ENCODE measurements at places on chromosomes 5 and 9.

- no peak for DNase-seq
These were observed 3.2 kb upstream of the SLIT3 start for GRCh38 chr5:169304175-169304574.

DNA sequence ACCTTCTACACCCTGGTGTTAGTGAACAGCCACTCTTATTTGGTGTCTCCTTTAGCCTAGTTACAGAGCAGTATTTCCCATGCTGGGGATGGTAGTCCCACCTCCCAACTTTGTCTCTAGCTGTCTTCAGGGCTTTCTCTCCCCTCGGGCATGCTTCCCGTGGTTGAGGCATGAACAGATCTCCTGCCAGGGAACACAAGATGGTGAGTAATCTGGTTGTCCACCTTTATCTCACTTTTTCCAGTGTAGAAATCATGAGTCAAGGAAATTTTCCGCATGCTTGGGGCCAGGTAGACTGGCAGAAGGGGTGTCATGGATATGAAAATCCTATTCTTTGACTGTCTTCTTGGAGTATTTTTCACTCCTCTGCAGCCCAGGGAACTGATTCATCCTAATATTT is 532.9 kb downstream of the ANXA1 start:
- no peak for DNase-seq

- no peak for DNase-seq
These were observed 34.7 kb downstream of the COL27A1 start for GRCh38 chr9:114189823-114190562.

- DNase-seq, result no peak
These were observed 86.0 kb upstream of the FER start for GRCh38 chr5:108661590-108662219.

DNA sequence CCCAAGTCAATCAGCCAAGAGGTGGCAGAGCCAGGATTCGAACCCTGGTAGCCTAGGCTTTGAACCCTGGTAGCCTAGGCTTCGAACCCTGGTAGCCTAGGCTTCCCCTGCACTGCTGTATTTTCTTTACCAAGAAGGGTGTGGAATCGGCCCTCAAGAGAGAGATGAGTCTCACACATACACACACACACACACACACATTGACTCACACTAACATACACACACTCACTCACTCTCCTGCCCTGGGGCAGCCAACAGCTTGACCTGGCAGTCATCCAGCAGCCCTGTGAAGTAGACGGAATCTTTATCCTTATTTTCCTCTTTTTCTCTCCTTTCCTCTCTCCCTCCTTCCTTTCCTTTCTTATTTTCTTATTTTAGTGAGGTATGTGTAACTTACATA is 55.4 kb upstream of the RPL26L1 start:
- DNase-seq, result no peak

- DNase-seq, result no peak
These were observed 17.6 kb upstream of the UBE2D2 start for GRCh38 chr5:139543423-139543991.

- no peak for DNase-seq
These were observed 801.5 kb upstream of the DMAC1 start for GRCh38 chr9:8600914-8601680.

- DNase-seq, result no peak
These were observed 150.9 kb downstream of the BRINP1 start for GRCh38 chr9:119218293-119218692.

DNA sequence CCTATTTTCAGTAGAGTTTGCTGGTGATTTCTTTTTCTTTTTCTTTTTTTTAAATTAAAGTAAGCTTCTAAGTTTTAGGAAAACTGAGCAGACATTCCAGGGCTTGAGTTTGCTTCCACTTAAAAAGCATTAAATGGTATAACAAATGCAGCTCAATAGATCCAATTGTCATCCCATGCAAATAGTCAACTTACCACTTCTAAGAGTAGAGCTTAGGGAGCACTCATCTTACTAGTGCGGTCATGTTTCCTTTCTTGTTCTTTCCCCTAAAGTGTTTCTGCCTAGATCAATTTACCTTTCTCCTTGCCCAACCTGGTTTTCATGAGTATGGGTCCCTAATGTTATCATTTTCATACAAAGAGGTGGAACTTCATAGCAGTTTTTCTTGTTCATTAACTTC is 13.0 kb upstream of the CEP120 start:
- no peak for DNase-seq

DNA sequence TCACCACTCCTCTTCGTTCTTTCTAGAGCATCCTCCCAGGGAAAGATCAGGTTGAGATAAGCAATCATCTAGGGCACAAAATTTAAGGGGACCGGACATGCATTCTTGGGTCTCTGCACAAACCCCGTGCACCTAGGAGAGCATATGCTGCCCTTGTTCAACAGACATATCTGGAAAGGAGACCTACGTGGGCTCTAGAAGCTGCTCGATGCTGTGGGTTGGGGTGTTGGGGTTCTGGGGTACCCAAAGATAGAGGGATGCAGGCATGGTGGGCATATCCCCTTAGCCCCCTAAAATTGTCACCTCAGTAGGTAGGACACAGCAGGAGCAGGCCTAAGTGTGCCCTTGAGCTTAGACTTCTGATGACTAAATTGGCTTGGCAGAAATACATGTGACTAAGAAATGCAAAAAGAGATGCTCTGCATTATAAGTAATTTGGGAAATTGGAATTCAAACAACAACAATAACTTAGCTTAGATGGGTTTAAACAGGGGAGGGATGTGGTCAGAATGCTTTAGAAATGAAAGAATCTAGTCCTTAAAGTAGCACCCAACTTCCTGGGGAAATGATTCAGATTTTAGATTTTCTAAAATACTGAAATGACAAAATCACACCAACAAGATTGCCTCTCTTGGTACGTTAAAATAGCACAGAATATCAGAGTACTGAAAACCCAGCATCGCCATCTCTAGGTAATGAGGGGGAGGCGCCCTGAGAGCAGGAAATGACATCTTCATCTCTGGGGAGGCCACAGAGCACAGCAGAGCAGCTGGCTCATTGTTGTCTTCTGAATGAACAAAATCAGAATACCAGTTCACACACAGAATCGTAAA is 172.3 kb downstream of the GNA14 start:
- no peak for DNase-seq

DNA sequence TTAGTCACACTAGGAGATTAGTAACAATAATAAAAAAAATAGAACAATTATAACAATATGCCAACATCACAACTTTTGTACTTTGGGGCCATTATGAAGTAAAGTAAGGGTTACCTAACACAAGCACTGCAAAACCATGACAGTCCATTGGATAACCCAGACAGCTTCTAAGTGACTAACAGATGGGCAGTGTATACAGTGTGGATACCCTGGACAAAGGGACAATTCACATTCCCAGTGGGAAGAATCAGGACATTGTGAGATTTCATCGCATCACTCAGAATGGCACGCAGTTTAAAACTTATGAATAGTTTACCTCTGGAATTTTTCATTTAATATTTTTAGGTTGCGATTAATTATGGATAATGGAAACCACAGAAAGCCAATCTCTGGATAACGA is 45.6 kb upstream of the JADE2 start:
- no peak for DNase-seq

- no peak for DNase-seq
These were observed 398 bp downstream of the TOR1A start for GRCh38 chr9:129823542-129823934.

GRCh38 chr5:158643840-158644239 is 455.9 kb downstream of the EBF1 start:
- no peak for DNase-seq

GRCh38 chr9:108012886-108013665 is 523.5 kb upstream of the KLF4 start:
- no peak for DNase-seq

GRCh38 chr5:78361631-78361993 is 1.2 kb downstream of the SCAMP1 start:
- no peak for DNase-seq

DNA sequence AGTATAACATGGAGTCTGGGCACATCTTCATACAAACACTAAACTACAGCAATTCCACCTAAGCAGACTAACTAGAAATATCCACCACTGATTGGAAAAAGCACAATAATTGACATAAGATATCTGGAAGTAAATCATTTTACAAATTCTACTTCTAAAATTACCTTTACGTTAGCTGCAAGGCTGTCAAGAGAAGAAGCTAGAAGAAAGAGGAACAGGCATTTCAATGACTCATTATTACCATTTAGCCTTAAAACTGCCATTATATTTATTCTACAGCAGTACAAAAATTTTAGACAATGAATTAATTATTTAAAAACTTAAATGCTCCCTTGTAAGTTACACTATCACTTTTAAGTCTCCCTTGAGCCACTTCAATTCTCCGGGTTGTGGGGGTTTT is 43.4 kb upstream of the PLPP6 start:
- DNase-seq, result no peak

DNA sequence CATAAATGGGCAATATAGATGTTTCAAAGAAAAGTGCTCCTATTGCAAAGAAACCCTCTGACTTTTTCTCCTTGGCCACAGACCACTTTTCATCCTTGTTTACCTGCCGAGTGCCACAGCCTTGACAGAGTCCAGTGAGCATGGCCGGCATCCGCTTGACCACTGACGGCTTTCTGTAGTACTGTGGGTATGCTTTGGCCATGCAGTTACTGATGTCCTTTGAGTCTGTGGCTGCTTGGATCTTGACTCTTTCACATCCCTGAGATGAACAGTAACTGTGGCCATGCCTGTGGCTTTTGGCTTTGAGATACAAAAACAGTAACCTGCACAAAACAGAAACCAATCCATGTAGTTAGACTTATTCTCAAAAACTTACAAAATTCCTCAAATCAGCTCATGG is 70.4 kb downstream of the CEMIP2 start:
- DNase-seq, result no peak

Measured in SW480 (cell line).